ENCODE measurements at places on chromosomes 7 and 10.

DNA sequence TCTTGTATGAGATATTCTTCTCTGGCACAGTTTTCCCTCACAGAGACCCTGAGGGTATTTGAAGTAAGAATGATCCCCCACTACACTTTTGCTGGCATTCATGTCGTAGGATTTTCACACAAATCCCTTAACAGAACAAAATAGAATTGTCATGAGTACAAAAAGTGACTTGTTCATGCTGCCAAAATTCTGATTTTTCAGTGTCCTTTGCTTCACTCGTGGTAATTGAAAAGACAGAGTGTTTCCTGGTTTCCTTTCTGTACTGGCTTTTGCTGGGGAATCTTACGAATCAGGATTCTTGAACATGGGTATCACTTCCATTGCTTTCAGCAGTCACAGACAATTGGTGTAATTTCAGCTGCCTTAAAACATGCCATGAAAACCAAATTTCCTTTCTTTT lies 756.3 kb downstream of the REEP3 start:
- DNase-seq: no peak

DNA sequence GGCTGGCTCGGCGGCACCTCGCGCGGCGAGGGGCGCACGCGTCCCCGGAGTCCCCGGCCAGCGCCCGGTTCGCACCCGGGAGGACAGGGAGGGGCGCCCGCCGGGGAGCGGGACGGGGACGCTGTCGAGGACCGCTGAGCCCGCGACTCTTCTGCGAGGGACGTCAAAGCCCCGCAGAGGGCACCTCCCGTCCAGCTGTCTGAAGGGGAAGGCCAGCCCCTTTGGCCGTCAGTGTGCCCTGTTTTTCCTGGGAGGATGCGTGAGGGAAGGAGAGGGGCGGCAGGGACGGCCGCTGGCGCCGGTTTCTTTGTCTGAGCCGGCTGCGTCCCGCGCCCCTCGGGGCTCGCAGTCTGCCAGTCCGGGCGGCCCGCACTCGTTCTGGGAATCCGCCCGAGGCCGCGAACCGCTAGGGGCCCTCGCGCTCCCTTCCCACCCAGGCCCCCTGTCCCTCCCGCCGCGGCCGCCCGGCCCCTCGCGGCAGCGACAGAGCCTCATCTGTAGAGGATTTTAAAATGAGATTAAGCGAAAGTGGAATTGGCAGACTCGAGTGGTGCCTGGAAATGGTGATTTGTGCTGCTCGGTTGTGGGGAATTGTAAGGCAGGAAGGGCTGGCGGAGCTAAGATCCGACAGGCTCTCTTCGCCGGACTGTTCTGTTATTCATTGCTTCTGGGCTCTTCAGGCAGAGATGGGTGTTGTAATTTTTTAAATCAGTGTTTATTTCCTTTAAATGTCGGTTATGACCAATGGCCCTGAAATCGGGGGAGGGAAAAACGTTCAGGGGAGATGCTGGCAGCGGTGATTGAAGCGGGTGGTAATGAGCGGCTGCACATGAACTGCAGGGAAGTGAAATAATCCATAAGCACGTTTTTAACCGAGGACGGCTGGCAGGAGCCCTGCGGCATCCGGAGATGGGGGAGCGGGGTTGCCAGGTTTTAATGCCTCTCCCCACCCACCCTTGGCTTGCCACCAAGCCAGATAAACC lies 618 bp upstream of the RELN start:
- DNase-seq: no peak

- no peak for DNase-seq
Observed at GRCh38 chr7:44805950-44806349, 9.5 kb downstream of the PPIA start.

- DNase-seq: no peak
Observed at GRCh38 chr7:95688931-95689495, 83.3 kb upstream of the DYNC1I1 start.

- no peak for DNase-seq
Observed at GRCh38 chr7:37775921-37776320, 72.5 kb upstream of the NME8 start.

- no peak for DNase-seq
Observed at GRCh38 chr7:112199672-112200071, 6.5 kb downstream of the DOCK4 start.

GRCh38 chr7:2023877-2024566 lies 208.7 kb downstream of the MAD1L1 start:
- no peak for DNase-seq

GRCh38 chr10:31464552-31464951 lies 145.5 kb downstream of the ZEB1 start:
- no peak for DNase-seq

DNA sequence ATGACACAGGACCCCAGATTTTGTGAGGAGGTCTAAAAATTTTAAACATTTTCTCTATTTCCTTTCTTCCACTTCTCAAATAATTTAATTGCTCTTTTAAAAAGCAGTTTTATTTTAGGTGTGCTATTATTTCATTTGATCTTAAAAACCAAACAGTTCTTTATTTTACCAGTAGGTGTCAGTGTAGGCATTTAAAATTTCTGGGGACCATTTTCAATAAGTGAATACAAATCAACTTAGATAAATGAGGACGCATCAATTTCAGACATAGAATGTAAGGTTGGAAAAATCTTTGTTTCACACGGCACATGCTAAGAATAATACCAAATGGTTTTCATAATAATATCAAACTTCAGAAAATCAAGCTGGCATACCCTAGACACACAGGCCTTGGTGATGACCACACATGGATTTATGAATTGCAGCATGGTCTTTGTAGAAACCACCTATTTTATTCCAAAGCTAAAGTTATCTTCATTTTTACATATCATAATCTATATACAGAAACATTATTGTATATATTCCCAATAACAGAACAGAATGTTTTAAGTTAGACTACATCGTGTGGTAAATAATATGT lies 127.6 kb upstream of the SLC26A5 start:
- DNase-seq: no peak

- no peak for DNase-seq
Observed at GRCh38 chr7:24178811-24179570, 105.0 kb upstream of the NPY start.

DNA sequence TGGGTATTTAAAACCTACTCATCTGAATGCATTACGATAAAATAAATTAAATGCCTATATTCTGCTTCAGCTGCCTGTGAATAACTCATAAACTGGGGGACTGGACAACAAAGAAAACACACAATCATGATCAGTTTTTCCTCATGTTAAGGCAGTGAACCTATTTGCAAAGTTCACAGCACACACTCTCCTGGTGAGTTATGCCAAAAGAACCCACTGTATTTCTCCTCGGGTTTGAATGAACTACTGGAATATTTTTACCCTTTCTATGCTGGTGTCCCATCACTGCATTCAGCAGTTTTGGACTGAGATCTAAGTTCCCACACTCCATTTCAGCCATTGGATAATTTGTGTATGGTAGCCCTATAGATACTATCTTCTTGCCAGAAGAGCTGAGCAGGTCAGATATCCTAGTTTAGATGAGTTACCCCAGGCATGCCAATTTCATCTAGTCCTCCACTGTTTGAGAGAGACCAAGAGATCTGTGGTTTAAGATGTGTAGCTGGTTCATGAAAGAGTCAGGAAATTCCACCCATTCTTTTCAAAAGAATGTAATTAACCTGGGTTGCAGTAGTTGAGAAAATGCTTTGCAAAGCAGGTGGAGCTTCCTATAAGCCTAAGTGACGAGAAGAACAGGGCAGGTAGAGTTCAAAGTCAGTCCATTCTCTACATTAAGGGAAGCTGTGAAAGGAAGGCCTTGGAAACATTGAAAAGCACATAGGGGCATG lies 101.7 kb downstream of the PLXDC2 start:
- no peak for DNase-seq

DNA sequence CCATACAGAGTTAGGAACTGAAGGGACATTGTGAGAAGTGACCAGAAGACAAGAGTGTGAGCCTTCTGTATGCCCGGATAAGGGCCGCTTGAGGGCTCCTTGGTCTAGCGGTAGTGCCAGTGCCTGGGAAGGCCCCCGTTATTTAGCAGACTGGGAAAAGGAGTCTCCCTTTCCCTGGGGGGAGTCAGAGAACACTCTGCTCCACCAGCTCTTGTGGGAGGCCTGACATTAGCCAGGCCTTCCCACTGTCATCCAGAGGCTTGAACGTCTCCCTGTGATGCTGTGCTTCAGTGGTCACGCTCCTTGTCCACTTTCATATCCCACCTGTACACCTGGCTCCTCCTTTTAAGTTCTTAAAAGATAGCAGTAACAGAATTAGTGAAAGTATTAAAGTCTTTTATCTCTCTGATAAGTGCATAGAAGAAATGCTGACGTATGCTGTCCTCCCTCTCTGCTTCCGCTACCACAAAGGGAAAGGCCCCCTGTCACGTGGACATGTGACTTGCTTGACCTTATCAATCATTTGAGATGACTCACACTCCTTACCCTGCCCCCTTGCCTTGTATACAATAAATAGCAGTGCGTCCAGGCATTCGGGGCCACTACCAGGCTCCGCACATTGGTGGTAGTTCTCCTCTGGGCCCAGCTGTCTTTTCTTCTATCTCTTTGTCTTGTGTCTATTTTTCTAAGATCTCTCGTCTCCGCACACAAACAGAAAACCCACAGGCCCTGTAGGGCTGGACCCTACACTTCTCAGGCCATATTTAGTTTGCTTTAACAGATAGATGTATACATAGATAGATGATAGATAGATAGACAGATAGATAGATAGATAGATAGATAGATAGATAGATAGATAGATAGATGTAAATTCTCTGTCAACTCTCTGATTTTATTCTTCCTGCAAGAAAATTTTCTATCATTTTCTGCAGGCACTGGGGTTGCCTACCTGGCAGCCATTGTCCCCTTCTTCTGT lies 131.5 kb upstream of the JCAD start:
- DNase-seq: no peak

GRCh38 chr7:49279891-49280290 lies 355.5 kb downstream of the CDC14C start:
- no peak for DNase-seq

GRCh38 chr7:134539380-134540004 lies 9.4 kb upstream of the AKR1B15 start:
- no peak for DNase-seq

DNA sequence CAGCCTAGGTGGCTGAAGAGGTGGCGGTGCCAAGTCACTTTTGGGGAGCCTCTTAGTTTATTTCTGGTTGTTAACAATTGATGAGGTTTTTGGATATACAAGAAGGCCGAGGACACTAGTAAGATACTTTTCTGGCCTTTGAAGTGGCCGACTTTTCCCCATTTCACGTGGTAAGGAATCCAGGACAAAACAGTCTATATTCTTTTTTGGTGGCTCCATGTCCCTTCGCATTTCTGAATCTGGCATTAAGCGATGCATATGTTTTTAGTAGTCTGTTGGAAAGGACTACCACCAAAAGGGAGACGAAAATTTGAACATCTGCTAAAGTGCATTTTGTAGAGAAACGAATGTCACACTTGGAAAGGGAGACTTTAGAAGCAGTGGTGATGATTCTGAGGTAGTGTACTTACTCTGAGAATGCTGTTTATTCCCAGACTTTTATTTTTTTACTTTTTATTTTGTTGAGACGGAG lies 1.5 kb downstream of the MLLT10 start:
- DNase-seq: no peak

- DNase-seq: peak; percentile 47
Observed at GRCh38 chr10:69861251-69862240, 59.8 kb downstream of the COL13A1 start.

- DNase-seq: no peak
Observed at GRCh38 chr7:155796381-155797261, 15.6 kb downstream of the SHH start.

DNA sequence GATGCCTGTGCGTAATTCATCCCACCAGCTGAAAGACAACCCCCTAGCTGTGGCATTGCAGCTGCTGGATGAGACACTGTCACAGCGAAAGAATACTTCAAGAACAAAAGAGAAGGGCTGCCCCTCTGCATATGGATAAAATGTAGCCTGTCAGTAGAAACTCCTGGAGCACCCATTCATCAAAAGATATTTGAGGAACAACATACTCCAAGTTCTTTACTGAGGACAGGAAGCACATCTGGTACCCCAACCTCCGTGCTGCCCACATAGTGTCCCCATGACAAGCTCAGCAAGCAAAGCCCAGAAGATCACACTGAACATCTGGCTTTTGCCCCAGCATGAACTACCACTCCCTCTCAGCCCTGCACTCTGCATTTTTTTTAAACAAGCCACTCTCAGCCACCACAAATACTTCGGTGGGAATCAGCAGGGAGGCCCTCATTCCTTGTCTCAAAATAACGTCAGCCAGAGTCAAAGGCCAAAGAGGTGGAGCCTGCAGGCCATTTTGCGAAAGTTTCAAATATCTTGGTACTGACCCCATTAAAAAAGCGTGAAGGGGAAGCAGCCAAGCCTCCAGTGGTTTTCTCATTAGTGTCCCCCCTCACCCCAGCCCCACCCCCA lies 1.7 kb downstream of the CREB3L2 start:
- DNase-seq: peak; percentile 71

DNA sequence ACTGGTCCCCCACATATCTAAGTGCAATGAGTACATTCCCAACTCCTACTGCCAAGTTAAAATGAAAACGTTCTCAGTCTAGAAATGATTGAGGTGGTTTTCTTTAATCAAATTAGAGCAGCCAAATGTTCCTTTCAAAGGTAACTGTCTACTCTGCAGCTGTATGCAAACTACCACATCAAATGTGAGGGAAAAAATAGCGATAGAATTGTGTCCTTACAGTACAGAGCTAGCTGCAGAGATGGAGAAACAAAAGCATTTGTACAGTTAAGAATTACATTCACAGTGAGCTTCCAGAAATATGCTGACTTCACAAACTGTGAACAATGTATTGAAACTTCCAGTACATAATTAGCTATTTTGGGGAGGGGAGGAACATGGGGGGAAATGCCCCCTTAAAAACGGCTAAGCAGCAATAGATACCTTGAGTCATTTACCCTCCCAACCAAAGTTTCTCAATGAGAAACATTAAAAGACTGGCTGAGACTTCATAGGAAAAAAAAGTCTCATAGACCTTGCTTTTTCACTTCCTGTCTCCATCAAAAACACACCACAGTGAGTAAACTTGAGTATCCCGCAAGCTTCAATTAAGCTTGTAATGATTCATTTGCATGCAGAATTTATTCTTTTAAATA lies 22.9 kb downstream of the CDK6 start:
- no peak for DNase-seq

DNA sequence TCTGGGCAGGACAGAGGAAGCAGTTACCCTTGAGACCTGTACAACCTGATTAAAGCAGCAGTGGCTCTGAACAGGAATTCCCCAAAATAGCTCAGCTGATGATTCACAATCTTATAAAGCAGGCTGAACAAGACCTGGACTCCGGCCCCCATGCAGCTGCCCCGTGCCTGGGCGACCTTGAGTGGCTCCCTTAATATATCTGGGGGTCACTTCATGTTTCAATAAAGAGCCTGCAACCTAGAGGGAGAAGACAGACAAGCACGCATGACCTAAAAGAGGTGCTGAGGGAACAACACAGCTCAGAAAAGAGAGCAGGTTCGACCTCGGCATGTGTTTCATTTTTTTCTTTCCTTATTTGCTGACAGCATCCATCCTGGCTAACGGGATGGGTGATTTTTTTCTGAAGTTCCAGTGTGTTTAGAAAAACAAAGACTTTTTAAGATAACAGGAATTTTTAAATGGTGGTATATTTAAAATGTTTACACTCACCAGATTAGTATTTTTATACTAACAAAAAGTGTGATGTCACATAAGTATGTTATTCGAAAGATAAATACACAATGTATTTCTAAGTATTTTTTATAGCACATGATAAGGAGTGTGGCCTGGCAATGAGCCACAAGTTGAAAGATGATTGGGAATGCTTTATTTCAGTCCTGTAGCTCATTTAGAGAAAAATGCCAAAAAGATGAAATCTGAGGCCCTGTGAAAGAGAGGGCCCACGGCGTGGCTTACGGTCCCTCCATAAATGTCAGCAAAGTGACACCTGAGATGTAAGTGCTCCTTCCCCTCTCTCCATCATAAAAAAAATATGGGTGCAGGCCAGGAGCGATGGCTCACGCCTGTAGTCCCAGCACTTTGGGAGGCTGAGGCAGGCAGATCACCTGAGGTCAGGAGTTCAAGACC lies 161.3 kb downstream of the SLIT1 start:
- peak; percentile 47 for DNase-seq
